ENCODE measurements at places on chromosomes 3 and 15.

DNA sequence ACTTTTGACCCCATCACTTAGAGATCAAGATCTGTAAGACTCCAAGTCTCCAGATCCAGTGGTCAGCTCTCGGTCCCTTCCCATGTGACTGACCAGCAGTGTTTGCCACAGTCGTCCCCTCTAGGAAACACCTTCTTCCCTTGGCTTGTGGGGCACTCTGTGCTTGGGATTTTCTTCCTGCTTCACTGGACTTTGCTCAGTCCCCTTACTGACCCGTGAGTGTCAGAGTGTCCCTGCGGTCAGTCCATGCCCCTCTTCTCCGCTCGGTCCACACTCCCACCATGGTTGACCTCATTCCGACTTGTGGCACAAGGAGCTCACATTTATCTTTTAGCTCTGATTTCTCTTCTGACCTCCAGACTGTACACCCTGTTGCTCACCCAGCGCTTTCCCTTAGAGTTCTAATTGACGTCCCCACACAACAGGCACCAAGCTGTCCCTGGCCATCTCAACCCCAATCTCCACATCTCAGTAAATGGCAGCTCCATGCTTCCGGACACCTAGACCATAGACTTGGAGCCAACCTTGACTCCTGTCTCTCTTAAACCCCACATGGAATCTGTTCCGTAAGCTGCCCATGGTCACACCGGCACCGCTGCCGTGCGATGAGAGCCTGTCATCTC, 67.9 kb downstream of the APBA2 start:
- no peak for DNase-seq

GRCh38 chr3:11953778-11954177, 50.4 kb upstream of the SYN2 start:
- no peak for DNase-seq

DNA sequence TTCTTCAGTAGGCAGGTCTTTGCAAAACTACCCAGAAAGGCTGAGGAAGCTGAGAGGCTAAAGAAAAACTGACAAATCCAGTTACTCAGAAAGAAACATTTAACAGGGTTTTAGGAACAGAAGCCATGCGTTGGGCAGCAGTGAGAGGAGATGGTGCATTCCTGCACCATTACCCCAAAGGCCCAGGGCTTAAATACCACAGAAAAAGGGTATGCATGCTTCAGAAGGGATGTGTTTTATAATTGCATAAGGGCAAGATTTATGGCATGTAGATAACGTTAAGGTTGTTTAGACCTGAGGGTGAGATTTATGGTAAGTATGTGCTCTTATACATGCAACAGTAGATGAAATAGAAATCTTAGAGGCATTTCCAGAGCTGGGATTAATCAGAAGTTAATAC, 10.0 kb downstream of the C3orf52 start:
- DNase-seq: no peak

- DNase-seq: no peak
These were observed 187.2 kb downstream of the CACNA2D3 start for GRCh38 chr3:54309601-54310000.

- no peak for DNase-seq
These were observed 6.8 kb upstream of the TBC1D5 start for GRCh38 chr3:17749281-17749680.

DNA sequence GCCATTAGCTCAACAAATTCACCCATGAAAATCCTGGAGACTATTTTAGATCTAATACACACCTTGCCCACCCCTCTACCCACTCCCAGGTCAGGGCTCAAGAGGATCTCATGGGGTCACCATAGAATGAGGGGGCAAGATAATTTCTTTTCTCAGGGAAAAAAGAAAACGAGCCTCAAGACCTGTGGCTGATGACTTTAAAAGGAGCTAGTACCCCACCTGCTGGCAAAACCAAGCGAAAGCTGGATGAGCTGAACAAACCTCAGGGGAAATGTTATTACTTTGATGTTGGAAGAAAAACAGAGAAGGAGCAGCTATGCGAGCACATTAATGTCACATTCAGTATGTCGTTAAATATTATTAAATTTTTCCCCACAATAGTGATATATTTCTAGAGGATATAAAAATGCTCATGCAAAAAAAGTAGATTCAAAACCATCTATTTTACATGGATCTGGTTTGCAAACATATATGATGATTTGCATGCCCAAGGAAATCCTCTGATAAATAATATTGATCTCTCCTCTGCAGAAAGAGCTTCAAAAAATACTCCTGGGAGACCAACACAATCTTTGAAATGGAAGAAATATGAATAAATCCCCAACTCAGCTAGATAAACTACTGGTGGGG, 37.7 kb downstream of the PLD1 start:
- DNase-seq: peak; percentile 24

GRCh38 chr15:57205027-57205855, 171.1 kb upstream of the CGNL1 start:
- no peak for DNase-seq

- DNase-seq: no peak
These were observed 161.3 kb upstream of the LPP start for GRCh38 chr3:187992609-187993008.

GRCh38 chr3:40490916-40491315, 14.0 kb downstream of the ZNF619 start:
- DNase-seq: no peak

DNA sequence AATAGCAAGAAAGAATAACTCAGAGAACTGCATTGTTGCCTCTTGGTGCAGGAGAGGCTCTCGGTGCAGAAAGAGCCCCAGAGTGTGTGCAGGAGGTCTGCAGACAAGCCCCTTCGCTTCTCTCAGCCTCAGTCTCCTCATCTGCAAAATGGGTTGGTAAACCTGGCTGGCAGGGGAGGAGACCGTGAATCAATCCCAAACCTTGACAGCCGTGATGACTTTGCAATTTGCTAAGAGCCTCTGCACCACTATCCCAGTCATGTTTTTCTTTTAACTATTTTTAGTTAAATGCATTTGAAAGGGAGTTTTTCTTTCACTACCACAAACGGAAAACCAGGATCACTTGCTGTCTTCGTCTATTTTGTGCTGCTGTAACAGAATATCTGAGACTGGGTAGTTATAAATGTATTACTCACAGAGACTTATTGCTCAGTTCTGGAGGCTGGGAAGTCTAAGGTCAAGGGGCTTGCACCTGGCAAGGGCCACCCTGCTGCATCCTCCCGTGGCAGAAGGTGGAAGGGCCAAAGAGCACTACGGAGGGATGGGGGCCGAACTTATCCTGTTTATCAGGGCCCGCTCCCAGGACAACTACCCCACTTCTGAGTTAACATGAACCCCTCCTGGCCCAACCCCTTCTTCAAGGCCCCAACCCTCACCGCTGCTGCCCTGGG, 14.2 kb upstream of the IQSEC1 start:
- DNase-seq: no peak

GRCh38 chr15:55250392-55250791, 39.2 kb downstream of the RAB27A start:
- no peak for DNase-seq

DNA sequence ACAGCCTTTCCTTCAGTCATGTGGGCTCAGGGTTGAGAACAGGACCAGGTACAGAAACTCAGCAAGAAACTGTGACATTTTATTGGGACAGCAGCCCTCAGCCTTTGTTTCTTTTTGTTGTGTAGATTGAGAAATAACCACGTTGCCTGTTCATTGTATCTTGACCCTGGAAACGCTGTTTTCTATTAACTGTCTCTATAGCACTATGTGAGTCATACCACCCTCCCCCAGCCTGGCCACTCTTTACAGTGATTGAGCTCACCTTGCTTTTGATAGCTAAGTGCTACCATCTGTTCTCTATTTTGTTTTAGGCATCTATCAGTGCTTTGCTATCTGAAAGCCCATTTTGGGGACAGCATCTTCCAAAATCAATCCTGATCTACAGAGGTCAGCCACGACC, 127.9 kb downstream of the CD47 start:
- DNase-seq: no peak

GRCh38 chr3:51686512-51687215, 15.6 kb downstream of the TEX264 start:
- DNase-seq: no peak
